ENCODE measurements at places on chromosomes 5 and 9.

- DNase-seq: no peak
Measured at GRCh38 chr9:126504086-126504976, 109.4 kb upstream of the LMX1B start.

DNA sequence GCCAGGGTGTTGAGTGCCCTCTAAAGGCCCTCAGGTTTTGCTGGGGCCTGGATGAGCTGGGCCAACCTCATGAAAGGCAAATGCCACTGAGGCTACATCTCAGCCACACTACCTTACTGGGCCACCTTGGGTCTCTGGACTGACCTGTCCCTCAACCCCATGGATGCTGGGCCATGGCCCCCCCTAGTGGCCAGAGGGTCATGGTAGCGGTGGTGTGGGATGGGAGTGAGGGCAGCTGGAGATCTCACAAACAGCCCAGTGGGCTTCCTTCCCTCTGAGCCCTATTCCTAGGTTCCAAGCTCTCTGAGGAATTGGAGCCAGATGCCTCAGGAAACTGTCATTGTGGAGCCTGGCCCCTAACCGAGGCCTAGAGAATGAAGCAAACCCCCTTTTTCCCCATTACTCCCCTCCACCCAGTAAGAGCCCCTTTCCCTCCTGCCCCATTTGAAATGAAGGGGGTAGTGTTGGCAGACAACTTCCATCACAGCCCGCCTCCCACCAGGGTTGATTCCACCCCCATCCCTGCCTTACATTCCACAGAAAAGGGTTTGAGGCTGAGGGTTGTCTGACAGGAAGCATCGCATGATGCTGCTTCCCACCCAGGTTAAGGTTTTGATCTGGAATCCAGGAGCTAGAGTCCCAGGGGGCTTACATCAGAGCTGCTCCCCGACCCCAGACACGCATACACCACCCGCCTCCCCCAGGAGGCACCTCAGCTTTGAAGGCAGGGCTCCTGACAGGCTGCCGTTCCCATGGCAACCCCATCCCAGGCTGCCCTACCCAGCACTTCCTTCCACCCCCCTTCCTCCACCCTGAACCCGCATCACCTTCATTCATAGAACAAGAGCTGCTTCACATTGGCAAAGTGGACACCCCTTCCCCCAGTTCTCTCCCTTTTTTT is 63.9 kb downstream of the PCDH1 start:
- peak; percentile 2 for DNase-seq

GRCh38 chr5:57721226-57721625 is 238.6 kb upstream of the ACTBL2 start:
- DNase-seq: no peak

- no peak for DNase-seq
Measured at GRCh38 chr5:4116834-4117233, 521.2 kb downstream of the IRX1 start.

GRCh38 chr5:5209089-5209488 is 69.0 kb downstream of the ADAMTS16 start:
- no peak for DNase-seq

GRCh38 chr5:174589599-174589998 is 134.8 kb upstream of the MSX2 start:
- no peak for DNase-seq

DNA sequence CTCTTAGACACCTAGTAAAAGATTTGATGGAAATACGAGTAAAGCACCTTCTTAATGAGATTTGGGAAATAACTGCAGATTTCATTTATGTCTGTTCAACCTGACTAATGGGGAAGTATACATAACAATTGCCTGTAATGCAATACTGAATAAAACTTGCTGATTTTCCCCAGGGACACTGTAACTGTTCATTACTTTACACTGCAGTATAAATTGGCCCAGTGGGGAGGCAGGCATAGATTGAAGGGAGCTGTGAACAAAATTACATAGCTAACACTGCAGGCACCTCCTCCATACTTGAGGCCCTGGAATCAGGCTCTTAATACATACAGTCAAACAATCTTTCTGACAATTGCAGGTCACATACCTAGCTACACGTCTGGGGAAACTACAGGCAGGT is 216.2 kb downstream of the PTPRD start:
- no peak for DNase-seq

DNA sequence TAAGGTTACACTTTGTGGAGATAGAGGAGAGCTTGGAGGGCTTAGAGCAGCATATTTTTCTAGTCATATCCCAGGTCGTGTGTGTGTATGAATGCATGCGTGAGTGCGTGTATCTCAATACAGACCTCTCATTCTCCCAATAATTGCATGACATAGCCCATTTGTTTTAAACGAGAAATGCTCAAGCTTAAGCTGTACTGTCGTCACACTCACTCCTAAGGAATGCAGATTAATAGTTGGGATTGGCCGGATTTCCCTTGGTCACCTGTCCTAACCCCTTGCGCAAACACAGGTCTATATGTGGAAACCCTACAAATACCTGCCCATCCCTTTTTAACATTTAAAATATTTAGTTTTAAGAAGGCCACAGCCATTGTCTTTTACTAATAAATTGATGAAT is 165.8 kb downstream of the SEMA5A start:
- no peak for DNase-seq

GRCh38 chr9:111529787-111530186 is 4.8 kb downstream of the ZNF483 start:
- no peak for DNase-seq

GRCh38 chr5:52961274-52961681 is 27.9 kb upstream of the ITGA2 start:
- no peak for DNase-seq

- DNase-seq: no peak
Measured at GRCh38 chr5:81679885-81680284, 71.0 kb downstream of the SSBP2 start.

GRCh38 chr5:16550316-16550952 is 66.4 kb downstream of the RETREG1 start:
- DNase-seq: no peak

- no peak for DNase-seq
Measured at GRCh38 chr9:72772661-72773060, 180.2 kb downstream of the ALDH1A1 start.

DNA sequence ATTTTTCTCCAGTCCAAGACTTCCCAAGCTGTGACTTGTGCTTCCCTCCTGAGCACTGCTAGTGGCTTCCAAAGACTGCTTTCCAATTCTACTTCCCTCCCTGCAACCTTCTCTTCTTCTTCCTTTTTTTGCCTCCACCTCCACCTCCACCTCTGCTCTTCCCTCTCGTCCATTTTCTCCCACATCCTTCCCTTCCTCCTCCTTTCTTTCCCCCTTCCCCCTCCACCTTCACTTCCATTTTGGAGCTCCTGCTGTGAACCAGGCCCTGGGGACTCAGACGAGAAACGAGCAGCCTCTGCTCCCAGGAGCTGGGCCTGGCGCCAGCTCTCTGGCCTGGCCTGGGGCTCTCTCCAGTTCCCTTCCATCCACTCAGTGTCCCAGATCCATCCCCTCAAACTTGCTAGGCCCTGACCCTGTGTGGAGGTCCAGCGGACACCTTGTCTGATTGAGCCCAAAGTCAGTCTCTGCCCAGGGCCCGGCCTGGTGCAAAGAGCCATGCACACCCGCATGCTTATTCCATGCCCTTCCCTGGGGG is 5.6 kb downstream of the GADD45G start:
- DNase-seq: no peak

DNA sequence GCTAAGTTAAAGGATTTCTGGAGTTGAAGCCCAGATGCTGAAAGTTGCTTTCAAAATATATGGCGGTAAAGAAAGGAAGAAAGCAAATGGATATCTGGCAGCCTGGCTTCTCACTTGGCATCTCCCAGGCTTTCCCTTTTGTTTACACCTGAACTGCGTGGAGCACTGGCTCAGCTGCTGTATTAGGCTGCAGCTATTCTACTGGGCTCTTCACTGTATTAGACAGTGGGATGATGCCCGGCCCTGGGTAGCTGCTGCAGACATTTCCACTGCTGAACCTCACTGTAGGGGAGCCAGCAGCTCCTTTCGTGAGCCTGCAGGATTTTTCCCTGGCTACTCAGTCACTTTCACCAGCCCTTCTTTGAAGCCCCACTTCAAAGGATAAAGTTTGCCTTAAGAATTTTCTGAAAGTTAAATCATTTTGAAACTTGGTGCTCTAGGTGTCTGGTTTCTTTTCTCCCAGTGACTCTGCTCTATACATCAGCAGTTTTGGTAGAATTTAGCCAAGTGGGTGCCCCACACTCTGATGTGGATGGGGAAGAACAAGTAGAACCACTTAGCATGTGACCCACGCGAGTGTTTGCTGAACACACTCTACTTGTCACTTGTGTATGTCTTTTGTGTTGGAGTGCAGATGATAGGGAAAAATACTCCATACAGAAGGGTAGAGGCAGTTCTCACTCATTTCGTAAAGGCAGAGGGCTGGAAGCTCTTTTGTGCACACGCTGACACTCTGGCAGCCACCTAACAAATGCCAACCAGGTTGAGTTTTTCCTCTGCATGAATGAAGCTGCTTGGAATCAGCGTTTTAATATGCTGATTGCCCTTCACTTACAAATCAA is 49.9 kb downstream of the C9orf152 start:
- DNase-seq: no peak

GRCh38 chr9:133561976-133562554 is 27.6 kb downstream of the ADAMTSL2 start:
- no peak for DNase-seq

GRCh38 chr5:34436761-34437501 is 219.2 kb upstream of the RAI14 start:
- no peak for DNase-seq

DNA sequence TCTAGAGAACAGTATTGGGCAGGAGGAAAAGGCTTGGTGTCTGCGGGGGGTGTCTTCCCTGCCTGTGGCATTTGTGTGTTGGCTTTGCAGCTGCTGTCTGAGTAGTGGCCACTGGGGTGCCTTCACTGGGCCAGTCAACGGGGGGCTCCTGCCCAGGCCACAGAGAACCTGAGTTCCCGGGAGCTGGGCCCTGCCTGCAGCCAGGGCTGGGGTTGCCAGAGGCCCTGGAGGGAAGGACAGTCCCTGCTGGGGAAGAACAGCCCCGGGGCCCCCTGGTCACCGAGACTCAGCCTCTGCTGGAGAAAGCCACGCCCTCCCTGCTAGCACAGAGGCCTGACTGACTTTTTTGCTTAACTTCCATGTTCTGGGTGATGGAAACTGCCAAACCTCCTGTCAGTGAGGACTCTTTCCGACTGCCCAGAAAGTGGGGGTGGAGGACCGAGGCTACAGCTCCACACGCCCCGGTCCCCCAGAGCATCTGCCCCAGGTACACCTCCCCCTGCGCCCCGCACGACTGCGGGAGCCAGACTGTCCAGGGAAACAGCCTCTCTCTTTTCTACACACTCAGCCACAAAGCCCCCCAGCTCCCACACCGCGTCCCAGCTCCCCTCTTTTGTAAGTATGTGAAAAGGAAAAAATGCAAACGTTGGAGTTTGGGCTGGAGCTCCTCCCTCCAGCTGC is 133.4 kb downstream of the DAB2IP start:
- no peak for DNase-seq

DNA sequence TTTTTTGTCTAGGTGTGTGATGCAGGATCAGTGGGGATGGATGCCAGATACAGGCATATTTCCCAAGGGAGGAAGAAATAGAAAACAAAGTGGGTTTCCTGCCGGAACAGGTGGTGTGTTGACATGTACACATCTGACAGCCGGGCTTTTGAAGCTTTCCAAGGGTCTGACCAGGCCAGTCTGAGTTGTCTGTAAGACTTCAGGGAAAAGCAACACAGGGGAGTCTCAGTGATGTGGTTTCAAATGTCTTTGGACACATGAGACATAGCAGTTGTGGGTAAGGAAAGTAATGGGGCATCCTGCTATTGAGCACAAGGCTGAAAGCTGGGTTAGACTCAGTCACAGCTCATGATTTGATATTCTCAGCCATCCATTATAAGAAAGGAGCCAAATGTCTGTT is 274.9 kb downstream of the PIK3R1 start:
- no peak for DNase-seq

GRCh38 chr5:68682400-68683160 is 411.2 kb upstream of the SLC30A5 start:
- DNase-seq: no peak

DNA sequence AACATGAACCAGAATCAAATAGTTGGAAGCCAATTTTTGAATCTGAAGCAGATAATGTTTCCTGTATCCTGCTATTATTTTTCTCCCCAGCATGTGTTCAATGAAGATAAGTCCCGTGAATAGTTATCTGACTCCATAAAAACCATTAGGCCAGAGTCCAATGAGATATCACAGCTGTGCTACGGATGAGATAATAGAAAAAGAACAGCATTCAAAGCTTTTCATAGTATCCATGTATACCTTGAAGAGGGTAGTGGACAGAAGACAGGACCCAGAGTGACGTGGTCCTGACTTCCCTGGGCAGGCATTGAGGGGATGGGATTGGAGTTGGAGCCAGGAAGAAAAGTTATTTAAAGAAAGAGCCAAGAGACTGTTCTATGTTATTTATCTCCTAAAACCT is 50.7 kb upstream of the C6 start:
- DNase-seq: no peak

- DNase-seq: no peak
Measured at GRCh38 chr5:95925939-95926338, 35.7 kb downstream of the ELL2 start.
